HuH-7 (cell line): ENCODE measurements at places on chromosomes 2 and 18.

- DNase-seq: no peak
Measured at GRCh38 chr2:200354833-200355751, 48.6 kb downstream of the SPATS2L start.

GRCh38 chr2:188786368-188786841 is 187.8 kb upstream of the COL3A1 start:
- no peak for DNase-seq

DNA sequence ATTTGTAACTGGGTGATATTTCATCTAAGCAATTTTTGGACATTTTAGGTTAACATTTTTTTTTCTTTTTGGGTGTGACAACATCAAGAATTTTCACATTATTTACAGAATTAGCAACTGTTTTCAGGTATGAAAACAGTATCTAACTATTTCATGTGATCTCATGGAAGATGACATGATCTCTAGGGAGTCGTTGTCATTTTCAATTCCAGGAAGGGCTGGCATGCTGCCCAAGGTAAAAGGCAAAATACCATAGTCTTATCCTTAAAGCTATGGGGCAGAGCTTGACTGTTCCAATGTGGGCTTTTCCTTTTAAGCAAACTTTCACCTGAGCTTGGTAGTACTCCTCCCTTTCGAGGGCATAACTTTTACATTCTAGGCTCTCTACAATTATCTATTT is 443.7 kb downstream of the DSEL start:
- no peak for DNase-seq

DNA sequence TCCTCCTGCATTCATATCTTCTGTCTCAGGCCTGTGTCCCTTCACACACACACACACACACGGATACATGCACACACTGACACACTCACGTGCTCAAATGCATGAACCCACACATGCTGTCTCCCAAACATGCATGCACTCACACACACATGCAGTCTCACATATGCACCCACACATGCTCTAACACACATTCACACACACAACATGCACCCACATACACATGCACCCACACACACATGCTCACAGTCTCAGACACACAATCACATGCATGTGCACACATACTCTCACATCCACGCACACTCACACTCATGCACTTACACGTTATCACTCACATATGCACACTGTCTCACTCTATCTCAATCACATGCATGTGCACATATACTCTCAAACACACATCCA is 1.9 kb upstream of the CD226 start:
- DNase-seq: no peak

DNA sequence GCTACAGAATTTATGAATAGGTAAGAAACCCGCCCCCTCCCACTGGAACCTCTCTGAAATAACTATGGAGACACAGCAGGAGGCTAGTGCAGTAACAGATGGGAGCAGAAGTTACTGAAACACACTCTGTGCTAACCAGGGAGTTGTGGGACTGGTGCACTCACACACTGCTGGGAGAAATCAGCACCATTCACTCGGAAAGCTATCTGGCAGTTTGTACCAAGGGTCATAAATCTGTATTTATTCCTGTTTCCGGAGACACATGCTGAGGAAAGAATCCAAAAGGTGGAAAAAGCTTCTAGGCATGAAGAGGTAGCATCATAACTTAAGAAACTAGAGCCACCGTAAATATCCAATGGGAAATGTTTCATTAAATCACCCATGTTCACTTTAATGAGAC is 39.9 kb downstream of the TGFA start:
- no peak for DNase-seq

DNA sequence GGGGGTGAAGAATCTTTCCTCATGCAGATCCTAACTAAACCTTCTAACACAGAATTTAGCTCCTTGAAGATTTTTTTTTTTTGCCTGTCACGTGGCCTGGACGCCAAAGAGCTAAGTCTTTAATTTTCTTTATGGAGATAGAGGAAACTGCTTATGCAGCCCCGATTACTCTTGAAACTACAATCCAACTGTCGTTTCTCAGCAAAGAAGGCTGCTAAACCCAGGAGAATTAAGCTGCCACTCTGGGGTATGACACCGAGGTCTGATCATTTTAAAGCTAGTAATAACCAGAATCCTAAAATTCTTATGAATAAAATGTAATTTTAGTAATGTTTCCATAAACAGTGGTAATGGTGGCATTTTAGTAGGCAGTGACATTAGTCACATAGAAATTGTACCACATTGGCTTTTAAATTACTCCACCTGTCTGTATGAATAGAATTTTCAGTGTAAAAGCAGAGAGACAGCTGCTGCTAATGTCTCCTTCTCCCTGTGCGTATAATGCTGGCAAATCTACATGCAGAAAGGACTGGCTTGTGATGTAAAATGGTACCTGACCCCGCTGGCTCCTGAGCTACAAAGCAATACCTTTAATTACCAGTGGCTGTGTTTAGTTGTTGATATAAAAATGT is 86.5 kb downstream of the MEIS1 start:
- DNase-seq: no peak

DNA sequence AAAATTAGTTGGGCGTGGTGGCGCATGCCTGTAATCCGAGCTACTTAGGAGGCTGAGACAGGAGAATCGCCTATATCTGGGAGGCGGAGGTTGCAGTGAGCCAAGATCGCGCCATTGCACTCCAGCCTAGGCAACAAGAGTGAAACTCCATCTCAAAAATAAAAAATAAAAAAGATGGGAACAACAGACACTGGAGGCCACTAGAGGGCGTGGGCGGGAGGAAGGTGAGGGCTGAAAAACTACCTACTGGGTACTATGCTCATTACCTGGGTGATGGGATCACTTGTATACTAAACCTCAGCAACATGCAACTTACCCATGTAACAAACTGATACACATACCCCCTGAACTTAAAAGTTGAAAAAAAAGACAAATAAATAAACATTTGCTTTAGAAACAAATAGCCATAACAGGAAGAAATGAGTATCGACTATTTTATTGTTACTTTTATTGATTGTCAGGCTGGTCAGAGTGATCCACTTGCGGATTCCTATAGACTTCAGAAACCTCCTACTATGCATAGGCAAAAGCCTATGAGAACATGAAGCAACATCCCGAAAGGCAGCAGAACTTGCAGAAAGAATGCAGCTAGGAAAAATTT is 61.0 kb downstream of the TMEM163 start:
- no peak for DNase-seq

DNA sequence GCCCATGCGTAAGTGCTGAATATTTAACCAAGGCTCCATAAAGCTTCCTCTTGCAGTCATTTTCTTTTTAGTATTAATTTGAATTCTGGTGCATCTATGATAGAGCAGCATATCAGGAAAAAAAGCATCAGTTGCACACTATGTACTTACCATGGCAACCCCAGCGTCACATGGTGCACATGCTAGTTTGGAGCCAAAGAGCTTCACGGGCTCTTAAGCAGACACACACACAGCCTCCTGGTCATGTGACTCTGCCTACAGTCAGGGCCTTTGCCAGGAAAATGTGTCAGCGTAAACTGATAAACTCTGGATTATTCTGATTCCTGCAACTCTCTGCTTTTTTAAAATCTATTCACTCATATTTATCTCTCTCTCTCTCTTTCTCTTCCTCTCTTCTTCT is 30.2 kb downstream of the NYAP2 start:
- no peak for DNase-seq

DNA sequence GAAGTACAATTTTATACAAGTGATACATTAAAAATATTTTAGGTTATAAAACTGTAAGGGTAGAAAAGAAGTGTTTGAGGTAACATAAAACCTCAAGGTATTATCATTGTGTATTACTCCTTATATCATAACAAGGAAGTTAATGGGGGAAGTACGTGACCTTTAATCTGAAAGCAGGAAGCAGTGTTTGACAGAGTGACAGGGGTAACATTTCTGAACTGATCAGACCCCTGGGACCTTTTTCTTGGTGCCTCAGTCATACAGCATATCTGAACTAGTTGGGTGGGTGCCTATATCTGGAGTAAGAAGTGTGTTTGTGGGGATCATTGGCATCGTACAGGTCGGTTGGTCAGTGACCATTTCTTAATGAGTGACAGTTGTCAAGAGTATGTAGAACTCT is 43.0 kb downstream of the MALT1 start:
- no peak for DNase-seq

DNA sequence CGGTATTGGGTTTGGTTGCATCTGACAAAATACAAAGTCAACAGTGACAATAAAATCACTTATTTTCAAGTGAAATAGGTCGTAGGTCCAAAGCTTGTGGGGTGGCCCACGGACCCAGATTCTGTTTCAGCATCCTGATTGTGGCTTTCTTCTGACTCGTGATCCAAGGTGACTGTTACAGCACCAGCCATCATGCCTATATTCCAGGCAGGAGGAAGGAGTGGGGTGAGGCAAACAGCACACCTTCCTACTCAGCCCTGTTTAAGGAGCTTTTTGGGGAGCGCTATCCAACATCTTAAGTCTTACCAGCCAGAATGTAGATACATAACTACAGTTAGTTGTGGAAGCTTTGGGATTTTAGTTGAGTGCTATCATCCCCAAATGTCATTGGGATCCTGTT is 8.7 kb upstream of the SNORC start:
- no peak for DNase-seq
